Activated CD8-positive, alpha-beta T cell treated with anti-CD3 and anti-CD28 coated beads for 36 hours (primary cell): ENCODE measurements at places on chromosomes 3 and 15. TPM values are rescaled to one million over a fixed set of nuclear protein-coding genes. Genes with fewer than 3 reads are reported as not detected.

- no peak for DNase-seq
These were observed 12.5 kb downstream of the RBM5 start for GRCh38 chr3:50100956-50101845.

- DNase-seq: peak; percentile 79
These were observed 567 bp downstream of the TOP2B start for GRCh38 chr3:25663869-25664811.

DNA sequence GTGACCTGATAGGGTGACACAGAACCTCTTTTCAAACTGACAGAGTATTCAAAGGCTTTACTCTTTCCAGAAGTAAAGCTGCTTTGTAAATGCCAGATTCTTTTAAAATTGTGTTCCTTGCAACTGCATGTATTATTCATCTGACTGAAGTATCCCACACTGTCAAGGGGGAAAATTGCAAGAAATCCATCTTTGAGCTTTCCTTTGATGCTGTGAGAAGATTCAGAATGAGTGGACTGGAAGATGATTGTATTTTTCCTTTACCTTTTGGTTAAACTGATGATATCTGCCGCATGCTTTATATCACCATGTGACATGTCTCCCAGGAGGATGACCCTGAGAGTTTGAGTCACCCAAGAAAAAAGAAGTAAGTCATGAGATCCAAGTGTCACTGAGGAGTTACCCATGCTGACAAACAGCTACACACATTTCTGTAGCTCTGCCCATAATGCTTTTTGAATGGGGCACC lies 250.8 kb upstream of the CBLB start:
- DNase-seq: peak; percentile 45

DNA sequence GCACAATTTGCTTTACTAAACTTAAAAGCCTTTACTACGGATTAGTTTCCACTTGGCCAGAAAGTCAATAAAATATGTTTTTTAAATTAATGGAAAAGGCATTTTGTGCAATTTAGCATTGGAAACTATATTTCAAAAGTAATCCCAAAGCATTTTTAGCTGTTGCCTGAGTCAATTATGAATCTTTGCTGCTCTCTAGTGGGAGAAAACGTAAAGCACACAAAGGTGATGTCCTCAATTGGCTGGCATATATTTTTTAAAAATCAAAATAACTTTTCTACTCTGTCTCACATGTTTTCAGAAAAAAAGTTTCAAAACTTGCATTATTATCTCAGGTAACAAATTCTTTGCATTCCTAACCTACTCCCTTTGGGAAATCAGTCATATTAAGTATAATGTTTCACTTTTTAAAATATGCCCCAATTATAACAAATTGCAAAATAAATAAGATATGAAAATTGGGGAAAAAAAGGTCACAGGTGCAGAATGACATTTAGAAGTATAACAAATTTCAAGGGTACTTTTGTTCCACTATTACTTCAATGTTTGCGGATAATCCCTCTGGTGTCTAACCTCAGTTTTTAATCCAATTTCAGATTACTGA lies 47.2 kb upstream of the TEX55 start:
- peak; percentile 3 for DNase-seq

GRCh38 chr3:133937061-133937686 lies 41.5 kb upstream of the RAB6B start:
- DNase-seq: no peak

DNA sequence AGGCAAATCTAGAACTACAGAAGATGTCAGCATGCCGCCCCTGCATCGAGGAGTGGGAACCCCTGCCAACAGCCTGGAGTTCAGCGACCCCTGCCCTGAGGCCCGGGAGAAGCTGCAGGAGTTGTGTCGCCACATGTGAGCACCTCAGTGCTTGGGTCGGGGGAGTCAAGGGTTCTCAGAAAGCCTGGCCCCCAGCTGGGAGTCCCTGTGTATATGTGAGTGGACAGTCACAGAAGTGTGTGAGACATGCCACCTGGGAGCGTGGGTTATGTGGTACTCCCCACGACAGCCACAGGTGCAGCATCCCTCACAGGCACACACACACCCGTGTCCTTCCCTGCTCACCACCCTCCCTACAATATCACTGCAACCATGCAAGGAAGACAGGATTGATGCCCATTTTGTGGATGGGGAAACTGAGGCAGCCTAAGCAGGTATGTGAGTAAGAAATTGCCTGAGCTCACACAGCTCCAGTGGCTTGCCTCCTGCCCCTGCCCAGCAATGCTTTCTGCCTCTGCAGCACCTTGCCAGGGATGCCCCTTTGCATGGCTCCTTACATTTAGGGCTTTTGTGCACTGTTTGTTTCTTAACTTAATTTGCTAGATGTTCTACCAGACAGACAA lies 28.3 kb downstream of the C3orf20 start:
- DNase-seq: no peak

DNA sequence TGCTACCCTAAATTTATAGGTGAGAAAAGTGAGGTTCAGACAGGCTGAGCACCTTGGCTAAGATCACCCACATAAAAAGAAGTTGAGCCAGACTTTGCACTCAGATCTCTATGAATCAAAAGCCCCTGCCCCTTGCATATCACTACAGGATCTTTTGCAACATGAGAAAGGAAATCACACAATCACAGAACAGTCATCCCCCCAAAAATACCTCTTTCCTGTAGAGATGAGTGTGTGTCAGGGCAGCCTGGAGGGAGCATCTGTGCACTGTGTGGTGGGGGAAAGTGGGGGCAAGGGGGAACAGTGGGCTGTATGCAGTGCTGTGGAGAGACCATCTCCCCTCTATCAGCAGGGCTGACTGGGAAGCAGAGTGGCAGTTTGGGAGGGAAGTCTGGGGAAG lies 46.6 kb downstream of the EPHB3 start:
- DNase-seq: peak; percentile 26

GRCh38 chr3:65889707-65890099 lies 149.0 kb downstream of the MAGI1 start:
- DNase-seq: no peak

DNA sequence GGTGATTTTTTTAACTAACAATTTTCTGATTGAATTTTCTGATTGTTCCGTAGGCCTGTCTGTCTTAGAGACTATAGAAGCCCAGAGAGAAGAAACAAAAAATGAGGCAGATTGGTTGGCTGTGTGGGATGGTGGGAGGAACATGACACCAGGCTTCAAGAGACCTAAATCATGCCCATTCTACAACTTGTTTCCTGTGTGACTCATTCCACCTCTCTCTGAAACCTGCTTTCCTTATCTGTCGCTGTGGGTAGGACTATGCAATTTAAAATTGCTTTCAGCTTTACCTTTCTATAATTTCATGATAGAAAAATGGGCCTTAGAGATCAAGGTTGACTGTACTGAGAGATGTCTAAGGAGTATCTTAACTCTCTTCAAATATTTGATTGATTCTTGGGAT lies 44.5 kb downstream of the OXNAD1 start:
- DNase-seq: peak; percentile 83

DNA sequence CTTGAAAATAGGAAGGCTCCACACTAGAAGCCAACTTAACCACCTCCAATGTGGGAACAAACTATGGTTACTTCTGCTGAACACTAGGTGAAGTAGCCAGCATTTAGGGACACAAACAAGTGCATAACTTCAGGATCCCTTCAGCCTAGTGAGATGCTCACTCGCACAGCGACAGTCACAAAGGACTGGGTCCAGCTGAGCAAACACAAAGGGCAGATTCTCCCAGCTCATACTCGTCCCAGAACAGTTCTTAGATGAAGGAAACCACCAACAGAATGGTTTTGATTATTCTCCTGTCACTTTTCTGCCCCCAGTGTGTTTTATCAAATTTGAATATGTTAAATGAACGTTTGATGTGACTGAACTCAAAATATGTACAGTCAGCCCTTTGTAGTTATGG lies 201.6 kb downstream of the KCNAB1 start:
- no peak for DNase-seq

GRCh38 chr3:113200946-113201345 lies 10.4 kb upstream of the BOC start:
- no peak for DNase-seq

DNA sequence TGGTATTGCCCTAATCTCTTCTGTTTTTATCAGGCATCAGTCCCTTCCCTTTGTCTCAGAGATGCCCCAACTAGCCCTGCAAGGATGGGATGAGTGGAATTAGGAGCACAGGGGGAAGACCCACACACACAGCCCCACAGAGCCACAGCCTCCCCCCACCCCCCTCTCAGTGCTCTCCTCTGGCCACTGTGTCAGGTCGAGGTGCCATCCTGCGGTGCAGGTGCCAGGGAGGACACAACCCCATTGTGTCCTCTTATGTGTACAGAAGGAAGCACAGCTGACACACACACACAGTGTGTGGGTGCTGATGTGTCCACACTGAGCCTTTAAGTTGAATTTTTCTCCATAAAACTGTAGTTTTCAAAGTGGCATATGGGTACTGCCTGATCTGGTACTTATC lies 534.5 kb downstream of the OCA2 start:
- no peak for DNase-seq

DNA sequence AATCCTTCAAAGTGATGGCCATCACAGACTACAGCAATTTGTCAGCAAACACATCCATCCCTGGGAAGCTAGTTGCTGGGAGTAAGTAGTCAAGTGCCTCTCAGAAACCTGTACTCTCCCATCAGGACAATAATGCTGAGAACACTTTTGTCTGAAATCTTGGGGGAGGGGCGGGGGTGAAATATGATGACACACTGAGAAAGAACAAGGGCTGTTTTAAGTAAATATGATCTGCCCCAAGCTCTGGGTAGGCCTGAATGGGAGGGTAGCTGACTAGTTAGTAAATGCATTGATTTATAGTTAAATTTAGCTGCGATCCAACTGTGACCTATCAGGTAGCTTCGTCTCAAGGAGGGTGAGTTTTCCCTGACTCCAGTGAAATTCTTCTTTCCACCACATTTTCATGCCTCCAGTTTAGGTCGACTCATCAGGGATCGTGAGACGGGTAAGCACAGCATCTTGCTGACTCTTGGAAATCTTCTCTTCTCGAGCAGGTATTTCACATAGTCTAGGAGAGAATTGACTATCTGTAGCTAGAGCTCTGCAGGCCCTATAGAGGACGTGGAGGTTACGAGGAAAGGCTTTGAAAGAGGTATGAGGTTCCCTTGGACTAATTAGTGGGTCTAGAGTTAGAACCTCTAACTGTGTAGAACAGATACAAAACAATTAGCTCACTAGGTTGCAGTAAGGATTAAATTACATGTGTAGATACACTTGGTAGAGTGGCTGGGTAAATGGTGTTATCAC lies 213.4 kb upstream of the SLC2A2 start:
- no peak for DNase-seq

DNA sequence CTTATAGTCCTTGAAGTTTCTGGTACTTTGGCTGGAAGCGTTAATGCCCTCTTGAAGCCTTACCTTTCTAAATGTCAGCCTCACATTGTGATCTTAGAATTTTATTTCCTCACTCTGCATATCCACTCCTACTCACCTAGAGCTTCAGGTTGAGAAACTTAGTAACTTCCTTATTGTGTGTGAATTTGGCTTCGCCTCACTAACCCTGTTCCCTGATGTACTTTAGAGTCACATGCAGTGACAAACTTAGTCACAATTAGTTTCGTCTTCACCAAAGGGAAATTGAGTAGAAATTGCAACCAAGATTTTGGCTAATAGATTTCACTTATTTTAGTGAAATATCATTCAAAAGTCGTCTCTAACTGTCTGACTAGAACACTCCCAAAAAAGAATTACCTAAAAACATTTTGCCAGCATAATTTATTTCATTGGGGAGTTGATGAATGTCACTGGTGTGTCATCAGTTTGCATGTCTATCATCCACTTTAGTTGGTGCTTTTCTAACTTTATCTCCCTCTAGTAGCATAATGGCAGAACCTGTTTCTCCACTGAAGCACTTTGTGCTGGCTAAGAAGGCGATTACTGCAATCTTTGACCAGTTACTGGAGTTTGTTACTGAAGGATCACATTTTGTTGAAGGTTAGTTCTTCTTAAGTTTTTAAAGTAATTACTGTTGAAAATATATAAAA lies 960 bp downstream of the MFN1 start:
- no peak for DNase-seq

- no peak for DNase-seq
These were observed 3.7 kb downstream of the TRIM59 start for GRCh38 chr3:160445854-160446253.

GRCh38 chr3:20100151-20100550 lies 59.9 kb downstream of the KAT2B start:
- no peak for DNase-seq

GRCh38 chr15:96381463-96381862 lies 51.0 kb downstream of the NR2F2 start:
- DNase-seq: no peak

DNA sequence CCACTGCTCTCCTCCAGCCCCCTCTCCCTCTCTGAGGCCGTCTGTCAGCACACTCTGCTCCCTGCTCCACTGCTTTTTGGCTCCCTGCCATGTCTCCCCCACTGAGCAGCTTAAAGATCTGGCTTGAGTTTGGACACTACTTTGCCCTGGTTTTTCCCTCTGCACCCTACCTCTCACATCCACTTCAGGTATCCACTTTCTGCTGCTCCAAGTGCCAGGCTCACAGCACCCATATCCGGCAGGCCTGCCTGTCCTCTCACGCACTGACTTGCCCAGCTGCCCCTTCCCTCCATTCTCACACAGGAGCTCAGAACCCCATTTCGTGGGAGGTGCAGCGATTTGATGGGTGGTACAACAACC lies 3.7 kb downstream of the DUOX1 start:
- no peak for DNase-seq

Gene PEX5L
- not detected for total RNA-seq

Gene CLDND1
- total RNA-seq: 198 TPM

Gene LTF
- not detected for total RNA-seq

Gene LYZL4
- total RNA-seq: not detected

Gene ZNF385D
- total RNA-seq: not detected

Gene GNL3
- 200 TPM for total RNA-seq

Gene PPP4R2
- 88.6 TPM for total RNA-seq

Gene MORC1
- not detected for total RNA-seq

Gene SPATA12
- not detected for total RNA-seq

Gene COL7A1
- 1.6 TPM for total RNA-seq

Gene ACAD11
- 20.6 TPM for total RNA-seq
